ENCODE measurements at places on chromosomes 12 and 14. TPM values are rescaled to one million over a fixed set of nuclear protein-coding genes. Genes with fewer than 3 reads are reported as not detected.

GRCh38 chr14:77220246-77221017, 38.8 kb downstream of the TMEM63C start:
- DNase-seq, result no peak

GRCh38 chr12:80269803-80270552, 170.6 kb downstream of the OTOGL start:
- no peak for DNase-seq

DNA sequence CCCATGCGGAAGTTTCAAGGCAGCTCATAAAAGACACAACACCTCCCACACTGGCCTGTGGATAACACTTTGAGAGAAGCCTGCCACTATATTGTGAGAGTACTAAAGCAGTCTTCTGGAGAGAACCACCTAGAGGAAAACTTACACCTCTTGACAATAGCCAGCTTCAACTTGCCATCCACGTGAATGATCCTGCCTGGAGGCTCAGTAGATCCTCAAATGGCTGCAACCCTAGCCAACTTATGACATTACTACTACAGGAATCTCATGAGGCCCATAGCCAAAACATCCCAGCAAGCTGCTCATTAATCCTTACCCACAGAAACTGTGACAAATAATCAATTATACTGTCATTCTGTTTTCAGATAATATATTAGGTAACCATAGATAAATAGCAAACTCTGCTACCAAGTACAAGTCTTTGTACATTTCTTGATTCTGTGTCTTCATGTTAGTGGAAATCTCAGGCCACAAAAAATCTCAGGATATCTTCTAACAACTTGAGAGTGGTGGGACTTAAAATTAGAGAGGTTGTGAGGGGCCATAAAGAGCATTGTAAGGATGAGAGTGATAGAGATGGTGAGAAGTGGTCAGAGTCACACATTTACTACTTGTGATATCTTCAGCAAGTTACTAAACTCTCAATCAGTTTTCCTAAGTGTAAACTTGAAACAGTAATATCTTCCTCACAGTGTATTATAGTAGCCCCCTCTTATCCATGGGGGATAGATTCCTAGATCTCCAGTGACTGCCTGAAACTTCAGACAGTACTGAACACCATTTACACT, 368.0 kb downstream of the C12orf50 start:
- DNase-seq, result no peak

- DNase-seq, result peak; percentile 78
Measured at GRCh38 chr12:6323340-6323994, 13.0 kb downstream of the PLEKHG6 start.

GRCh38 chr14:25034803-25035681, 14.9 kb downstream of the STXBP6 start:
- no peak for DNase-seq

DNA sequence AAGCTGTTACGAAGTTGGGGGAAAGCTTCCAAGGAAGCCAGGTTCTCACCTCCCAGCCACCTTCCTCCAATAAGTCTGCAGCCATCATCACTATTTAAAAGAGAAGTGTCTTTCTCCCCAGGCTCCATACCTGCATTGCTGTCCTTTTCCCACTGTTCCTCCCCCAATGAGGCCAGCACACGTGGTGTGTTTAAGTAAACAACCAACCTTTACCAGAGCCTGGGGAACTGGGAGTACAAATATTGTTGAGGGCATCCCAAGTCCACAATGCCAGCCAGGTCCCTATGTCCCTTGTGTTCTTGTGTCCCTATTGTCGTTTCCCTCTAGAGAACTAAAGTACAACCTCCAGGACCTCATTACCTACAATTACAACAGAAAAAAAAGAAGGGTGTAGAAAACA, 49.2 kb upstream of the PNMA1 start:
- DNase-seq, result no peak

DNA sequence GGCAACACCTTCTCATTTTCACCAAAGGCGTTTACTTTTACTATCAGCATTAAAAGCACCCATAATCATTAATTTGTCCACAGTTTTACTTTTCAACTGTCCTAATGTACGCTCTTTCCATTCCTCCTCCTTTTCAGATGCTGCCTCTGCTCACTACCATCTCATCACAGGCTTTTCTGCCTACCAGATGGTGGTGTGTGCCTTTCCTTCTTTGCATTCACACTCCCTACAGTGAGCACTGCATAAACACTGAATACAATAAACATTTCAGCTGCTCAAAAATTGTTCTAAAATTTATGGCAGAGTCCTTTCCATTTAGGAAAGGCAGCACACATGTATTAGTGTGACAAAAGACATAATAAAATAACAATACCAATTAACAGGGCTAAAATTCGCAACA, 435.7 kb downstream of the GXYLT1 start:
- DNase-seq, result no peak

GRCh38 chr12:47032644-47033043, 46.8 kb upstream of the PCED1B start:
- DNase-seq, result no peak

GRCh38 chr12:116325336-116325664, 47.8 kb upstream of the MED13L start:
- DNase-seq, result no peak

OAS3 gene
- total RNA-seq, result 2.0 TPM

ACSS3 gene
- 4.1 TPM for total RNA-seq

AKAP3 gene
- 4.1 TPM for total RNA-seq
